ENCODE measurements at places on chromosomes 2 and 18. TPM values are rescaled to one million over a fixed set of nuclear protein-coding genes. Genes with fewer than 3 reads are reported as not detected.

DNA sequence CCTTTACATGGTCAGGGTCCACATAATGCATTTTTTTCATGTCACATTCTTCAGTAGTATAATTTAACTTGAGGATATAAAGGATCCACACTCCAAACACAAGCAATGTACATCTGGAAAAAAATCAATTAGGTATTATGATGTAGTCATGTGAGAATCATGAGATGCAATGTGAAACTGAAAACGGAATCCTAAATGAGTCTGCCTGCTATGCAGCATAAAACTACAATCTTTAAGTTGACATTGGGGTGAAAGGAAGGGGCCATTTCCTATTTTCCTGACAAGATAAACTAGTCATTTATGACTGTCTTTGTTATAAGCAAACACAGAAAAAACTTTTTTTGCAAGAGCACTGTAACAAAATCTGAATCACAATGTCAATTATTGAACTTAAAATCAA lies 27.6 kb downstream of the ST3GAL5 start:
- no peaks in the 10 kb centered on the region for H3K4me1 ChIP-seq
- DNase-seq, result no peak
- no peak overlapping the region for H3K27ac ChIP-seq
- no peaks in the 10 kb centered on the region for H3K36me3 ChIP-seq

- no peaks in the 10 kb centered on the region for H3K4me1 ChIP-seq
- H3K27ac ChIP-seq, result no peak overlapping the region
- no peaks in the 10 kb centered on the region for H3K27me3 ChIP-seq
- H3K4me3 ChIP-seq, result no peak overlapping the region
- no peaks in the 10 kb centered on the region for H3K36me3 ChIP-seq
- DNase-seq, result no peak
Measured at GRCh38 chr18:13324880-13325279, 106.3 kb downstream of the LDLRAD4 start.

GRCh38 chr2:188850786-188851185 lies 123.4 kb upstream of the COL3A1 start:
- H3K27me3 ChIP-seq, result no peaks in the 10 kb centered on the region
- DNase-seq, result no peak
- no peaks in the 10 kb centered on the region for H3K36me3 ChIP-seq
- no peaks in the 10 kb centered on the region for H3K4me1 ChIP-seq
- no peak overlapping the region for H3K27ac ChIP-seq
- no peak overlapping the region for H3K4me3 ChIP-seq

DNA sequence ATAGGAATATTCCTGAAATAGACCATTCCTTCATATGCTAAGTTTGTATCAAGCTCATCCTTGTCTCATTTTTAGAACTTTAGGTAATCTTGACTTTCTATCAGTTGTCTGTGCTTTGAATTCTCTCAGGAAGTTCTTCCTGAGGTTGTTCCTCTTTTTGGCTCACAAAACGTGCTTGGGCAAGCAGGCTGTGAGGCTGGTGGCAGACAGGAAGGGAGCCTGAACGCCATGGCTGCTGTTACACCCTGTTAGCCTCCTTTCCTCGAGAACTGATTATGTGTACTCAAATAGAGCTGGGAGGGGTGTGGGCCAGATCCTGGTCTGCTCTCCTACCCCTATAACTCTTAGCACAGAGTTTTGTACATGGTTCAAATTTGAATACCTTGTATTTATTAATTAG lies 136.4 kb upstream of the CELF4 start:
- no peaks in the 10 kb centered on the region for H3K4me1 ChIP-seq
- no peaks in the 10 kb centered on the region for H3K36me3 ChIP-seq
- no peak overlapping the region for H3K4me3 ChIP-seq
- no peak overlapping the region for H3K27ac ChIP-seq

- no peak for DNase-seq
- H3K36me3 ChIP-seq, result no peaks in the 10 kb centered on the region
- no peaks in the 10 kb centered on the region for H3K27me3 ChIP-seq
Measured at GRCh38 chr2:197560146-197560665, 44.3 kb downstream of the MOB4 start.

GRCh38 chr2:78476619-78477229 lies 548.8 kb upstream of the REG3G start:
- no peak overlapping the region for H3K27ac ChIP-seq
- H3K4me3 ChIP-seq, result no peak overlapping the region
- no peak for DNase-seq
- no peaks in the 10 kb centered on the region for H3K27me3 ChIP-seq
- H3K4me1 ChIP-seq, result no peaks in the 10 kb centered on the region

DNA sequence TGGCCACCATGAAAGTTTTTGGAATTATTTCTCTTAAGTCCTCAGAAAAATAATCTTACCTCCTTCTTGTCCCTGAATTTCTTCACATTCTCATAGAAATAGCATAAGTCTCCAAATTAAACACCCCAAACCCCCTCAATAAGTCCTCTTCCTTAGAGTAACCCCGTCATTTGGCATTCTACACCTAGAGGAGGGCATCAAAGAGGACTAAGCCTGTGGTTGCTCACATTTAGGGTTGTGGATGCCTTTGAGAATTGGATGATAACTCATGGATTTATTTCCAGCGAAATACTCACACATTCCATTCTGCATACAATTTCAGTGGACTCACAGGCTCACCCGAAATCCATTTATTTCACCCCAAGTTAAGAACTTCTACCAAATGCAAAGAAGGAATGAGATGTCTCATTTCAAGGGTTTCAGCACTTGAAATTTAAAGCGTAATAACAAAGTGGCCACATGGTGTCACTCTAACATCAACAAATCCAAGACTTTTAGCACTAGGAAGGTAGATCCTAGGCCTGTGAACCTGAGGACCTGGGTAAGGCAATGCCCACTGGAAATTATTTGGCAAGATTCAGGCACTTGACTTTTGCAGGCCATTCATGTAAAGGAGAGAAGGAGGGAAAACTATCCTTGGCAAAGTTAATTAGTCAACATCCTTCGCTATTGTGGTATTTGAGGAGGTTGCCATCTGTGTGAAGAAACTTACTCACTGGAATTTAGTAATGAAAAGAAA lies 24.6 kb downstream of the DYTN start:
- no peaks in the 10 kb centered on the region for H3K27me3 ChIP-seq
- H3K4me1 ChIP-seq, result no peaks in the 10 kb centered on the region
- no peaks in the 10 kb centered on the region for H3K36me3 ChIP-seq

DNA sequence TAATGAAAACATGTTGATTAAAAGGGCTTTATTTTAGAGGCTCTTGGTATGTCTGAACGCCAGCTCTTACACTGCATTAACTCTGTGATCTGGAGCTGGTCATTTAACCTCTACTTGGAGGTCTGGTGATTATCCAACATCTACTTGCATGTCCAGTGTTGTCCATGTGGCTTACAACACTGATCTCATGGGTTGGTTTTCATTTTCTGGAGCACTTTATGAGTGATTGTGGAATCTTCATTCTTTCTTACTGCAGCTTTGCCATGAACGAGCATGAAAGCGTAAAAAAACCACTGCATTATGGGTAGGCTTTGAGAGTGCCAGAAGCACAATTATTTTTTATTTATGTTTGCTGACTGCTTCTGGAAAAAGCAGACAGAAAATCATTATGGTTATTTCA lies 4.8 kb downstream of the CCDC195 start:
- no peak for DNase-seq
- no peaks in the 10 kb centered on the region for H3K4me1 ChIP-seq

DNA sequence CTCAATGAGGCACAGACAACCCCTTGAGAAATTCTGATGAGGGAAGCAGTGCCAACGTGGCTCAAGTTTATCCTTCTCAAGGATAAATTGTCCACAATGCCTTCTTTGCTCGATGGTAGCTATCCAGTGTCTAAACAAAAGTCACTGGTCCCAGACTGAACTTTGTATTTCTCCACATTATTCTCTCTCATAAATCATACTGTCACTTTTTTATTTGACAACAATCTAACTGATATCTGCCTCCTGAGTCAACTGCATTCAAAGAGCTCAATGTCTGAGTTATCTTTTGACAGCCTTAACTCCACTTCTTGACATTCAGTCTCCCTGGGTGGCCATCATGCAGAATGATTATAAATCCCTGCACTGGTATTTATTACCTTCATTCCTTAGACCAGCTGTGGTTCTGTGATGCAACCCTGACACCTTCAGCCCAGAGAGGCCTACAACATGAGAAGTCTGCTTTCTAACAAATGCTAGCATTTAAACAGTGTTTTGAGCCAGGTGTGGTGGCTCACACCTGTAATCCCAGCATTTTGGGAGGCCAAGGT lies 38.2 kb downstream of the IMMT start:
- no peaks in the 10 kb centered on the region for H3K27me3 ChIP-seq
- H3K36me3 ChIP-seq, result peaks cover 10% of the 10 kb centered on the region
- DNase-seq, result no peak
- H3K4me3 ChIP-seq, result no peak overlapping the region
- H3K27ac ChIP-seq, result no peak overlapping the region

DNA sequence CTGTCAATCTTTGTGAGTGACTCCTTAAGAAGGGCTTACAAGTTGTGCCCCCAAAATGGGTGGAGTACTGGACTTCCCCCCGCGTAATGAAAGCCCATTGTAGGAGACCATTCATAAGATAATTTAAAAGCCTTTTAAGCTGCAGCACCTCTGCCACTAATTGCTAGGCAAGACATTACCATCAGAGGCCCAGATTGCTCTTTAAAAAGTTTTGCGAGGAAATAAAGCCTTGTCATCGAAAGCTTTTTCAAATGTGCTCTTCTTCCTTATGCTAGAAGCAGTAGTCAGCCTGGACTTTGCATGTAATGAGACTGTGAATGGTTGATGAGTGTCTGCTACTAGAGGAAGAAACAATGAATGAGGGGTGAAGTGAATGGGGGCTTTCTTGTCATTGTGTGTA lies 345.3 kb upstream of the CDH2 start:
- H3K36me3 ChIP-seq, result no peaks in the 10 kb centered on the region
- no peak overlapping the region for H3K4me3 ChIP-seq
- no peaks in the 10 kb centered on the region for H3K27me3 ChIP-seq
- no peaks in the 10 kb centered on the region for H3K4me1 ChIP-seq
- no peak overlapping the region for H3K27ac ChIP-seq

DNA sequence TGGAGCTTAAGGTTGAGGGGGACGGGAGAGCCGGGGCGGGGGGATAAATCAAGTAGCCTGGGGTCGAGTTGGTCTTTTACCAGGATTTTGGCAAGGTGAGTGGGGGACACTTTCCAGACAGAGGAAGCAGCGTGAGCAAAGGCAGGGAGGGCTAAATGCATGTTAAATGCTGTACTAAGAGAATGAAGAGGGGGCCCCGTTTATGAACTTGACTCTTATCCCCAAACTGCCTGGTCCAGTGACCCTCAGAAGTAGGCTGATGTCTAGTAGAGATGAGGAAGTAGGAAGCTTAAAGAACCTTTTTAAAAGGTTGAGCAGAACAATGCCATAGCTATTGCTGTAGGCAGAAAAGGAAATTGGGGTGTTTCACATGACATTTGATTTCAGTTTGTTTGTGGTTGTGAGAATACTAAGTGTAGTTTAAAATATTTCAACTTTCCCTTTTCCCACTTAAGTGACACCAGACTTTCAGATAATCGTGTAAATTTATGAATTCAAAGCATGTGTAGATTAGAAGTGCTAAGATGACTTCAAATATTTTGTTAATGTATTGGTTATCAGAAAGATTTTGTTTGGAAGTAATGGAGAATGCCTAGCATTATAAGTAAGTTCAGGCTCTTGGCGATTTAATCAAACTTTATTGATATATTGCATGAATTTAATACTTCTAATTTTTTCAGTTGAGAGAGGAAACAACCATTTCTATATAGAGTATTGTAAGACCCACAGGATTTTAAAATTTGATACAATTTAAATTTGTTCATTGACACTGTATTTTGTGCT lies 1.8 kb downstream of the REL start:
- peak; percentile 32 for DNase-seq
- peak overlapping the region; percentile 99 for H3K27ac ChIP-seq
- H3K4me3 ChIP-seq, result no peak overlapping the region

- H3K4me1 ChIP-seq, result peaks cover 26% of the 10 kb centered on the region
- DNase-seq, result peak; percentile 47
- H3K4me3 ChIP-seq, result peak overlapping the region; percentile 55
- H3K27ac ChIP-seq, result peak overlapping the region; percentile 50
- H3K27me3 ChIP-seq, result no peaks in the 10 kb centered on the region
Measured at GRCh38 chr2:85413592-85414420, 3.6 kb upstream of the CAPG start.

DNA sequence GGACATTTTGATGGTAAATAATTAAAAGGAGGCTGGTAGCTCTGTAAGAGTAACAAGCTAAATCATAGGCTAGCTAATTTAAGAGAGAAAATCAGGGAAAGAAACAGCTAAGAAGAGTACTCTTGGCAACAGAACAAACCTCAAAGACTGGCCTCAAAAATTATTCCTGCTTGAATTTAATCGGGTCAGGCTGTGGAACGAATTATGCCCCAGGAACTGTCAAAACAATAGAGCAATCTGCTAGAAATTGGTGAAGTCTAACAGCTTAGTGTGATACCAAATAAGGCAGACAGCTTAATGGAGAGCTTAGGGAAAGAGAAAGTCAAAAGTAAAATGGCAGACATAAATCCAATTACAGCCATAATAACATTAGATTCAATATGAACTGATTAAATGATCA lies 215.7 kb downstream of the MREG start:
- no peaks in the 10 kb centered on the region for H3K36me3 ChIP-seq
- no peak for DNase-seq
- no peaks in the 10 kb centered on the region for H3K4me1 ChIP-seq

- no peak overlapping the region for H3K27ac ChIP-seq
- DNase-seq, result no peak
- no peak overlapping the region for H3K4me3 ChIP-seq
- no peaks in the 10 kb centered on the region for H3K4me1 ChIP-seq
- H3K36me3 ChIP-seq, result no peaks in the 10 kb centered on the region
Measured at GRCh38 chr2:103159018-103159417, 397.2 kb downstream of the TMEM182 start.

DNA sequence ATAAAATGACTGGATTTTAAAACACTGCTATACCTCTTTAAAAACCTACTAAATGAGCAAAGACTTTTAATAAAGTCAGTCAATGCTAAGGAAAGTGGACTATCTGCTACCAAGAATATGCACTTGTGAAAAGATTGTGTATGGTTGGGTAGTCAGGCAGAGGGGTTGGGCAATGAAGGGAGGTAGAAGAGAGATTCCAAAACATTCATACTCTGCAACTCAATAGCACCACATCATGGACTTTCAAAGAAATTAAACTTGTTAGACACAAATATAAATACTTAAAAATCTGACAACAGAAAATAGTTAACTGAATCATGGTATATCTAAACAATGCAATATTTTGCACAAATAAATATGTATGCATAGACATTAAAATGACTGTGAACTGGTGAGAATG lies 139.9 kb upstream of the MAPRE2 start:
- no peaks in the 10 kb centered on the region for H3K4me1 ChIP-seq
- no peaks in the 10 kb centered on the region for H3K36me3 ChIP-seq
- DNase-seq, result no peak
- H3K27ac ChIP-seq, result no peak overlapping the region
- no peaks in the 10 kb centered on the region for H3K27me3 ChIP-seq

Gene ACMSD
- total RNA-seq, result 0.52 TPM

Gene ALPP
- total RNA-seq, result 0.52 TPM

Gene CENPA
- total RNA-seq, result not detected

Gene ZNF142
- 12.2 TPM for total RNA-seq

Gene UPP2
- not detected for total RNA-seq

Measured in body of pancreas (tissue), 4 donors.